ENCODE measurements at places on chromosomes 3 and 15.

GRCh38 chr15:29196290-29196689, 73.3 kb downstream of the NSMCE3 start:
- no peak for DNase-seq

- no peak for DNase-seq
Observed at GRCh38 chr15:64026591-64026990, 19.7 kb downstream of the DAPK2 start.

GRCh38 chr3:85760342-85760741, 801.6 kb downstream of the CADM2 start:
- no peak for DNase-seq

DNA sequence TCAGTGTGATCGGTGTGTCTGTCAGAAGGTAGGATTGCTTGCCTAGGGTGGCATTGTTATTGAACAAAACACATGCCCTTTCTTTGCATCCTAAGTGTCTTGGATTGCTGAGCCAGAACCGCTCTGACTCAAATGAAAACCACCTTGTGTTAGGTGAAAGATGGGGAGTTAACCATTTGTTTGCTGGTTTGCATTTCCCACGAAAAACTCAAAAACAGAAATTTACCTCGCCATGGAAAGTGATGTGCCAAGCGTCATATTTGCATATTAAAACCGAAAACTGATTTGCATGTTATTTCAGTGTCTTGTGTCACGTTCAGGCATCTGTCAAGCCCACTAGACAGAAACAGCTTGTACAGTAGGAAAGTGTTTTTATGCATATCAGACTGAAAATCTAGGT, 474.6 kb upstream of the TPRG1 start:
- DNase-seq = no peak

GRCh38 chr3:130969621-130970020, 57.0 kb downstream of the ASTE1 start:
- no peak for DNase-seq

DNA sequence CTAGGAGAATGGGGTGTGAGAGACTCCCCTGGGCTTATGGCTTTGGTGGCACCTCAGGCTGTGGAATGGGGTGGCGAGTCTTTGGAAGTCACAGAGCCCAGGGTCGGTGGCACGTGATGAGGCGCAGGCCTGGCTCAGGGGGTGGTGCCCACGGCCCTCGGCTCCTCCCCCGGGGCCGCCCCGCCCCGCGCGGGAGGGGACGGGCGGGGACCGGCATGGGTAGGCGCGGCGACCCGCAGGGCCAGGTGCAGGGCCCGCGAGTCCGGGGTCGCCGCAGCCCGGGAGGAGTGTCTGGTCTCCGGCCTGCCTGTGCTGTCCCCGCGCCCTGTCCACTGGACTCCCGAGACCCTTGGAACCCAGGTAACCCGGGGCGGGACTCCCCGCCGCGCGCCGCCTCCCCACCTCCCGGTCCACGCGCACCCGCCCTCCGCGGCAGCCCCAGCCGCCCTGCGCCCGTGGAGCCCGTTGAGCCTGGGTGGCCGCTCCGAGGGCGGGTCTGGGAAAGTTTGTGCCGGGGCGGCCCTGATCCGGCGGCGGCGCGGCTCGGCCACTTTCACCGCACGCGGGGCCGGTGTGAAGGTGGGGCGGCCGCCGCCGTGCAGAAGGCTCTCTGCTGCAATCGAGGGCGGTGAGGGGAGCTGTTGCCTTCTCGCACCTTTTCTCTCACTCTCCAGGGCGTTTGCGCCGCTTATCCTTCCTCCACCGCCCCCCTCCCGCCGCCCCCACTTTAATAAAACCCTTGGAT, at the start of gene PAQR5:
Gene PAQR5, plus strand, starts transcription at position 216 of the 745 bp plus-strand sequence. CDS start 61,169 bp downstream, outside the sequence.
- no peak for DNase-seq

- no peak for DNase-seq
Observed at GRCh38 chr3:184354754-184355153, 6.7 kb downstream of the CLCN2 start.

- no peak for DNase-seq
Observed at GRCh38 chr3:9244495-9245183, 4.8 kb downstream of the SRGAP3 start.

- DNase-seq = no peak
Observed at GRCh38 chr3:117761703-117762620, 1052.4 kb downstream of the TUSC7 start.

Data from right hindlimb (tissue), 1 donor.